ENCODE measurements at places on chromosomes 5 and 9.

GRCh38 chr5:100623719-100624118 is 88.5 kb downstream of the FAM174A start:
- DNase-seq = no peak

DNA sequence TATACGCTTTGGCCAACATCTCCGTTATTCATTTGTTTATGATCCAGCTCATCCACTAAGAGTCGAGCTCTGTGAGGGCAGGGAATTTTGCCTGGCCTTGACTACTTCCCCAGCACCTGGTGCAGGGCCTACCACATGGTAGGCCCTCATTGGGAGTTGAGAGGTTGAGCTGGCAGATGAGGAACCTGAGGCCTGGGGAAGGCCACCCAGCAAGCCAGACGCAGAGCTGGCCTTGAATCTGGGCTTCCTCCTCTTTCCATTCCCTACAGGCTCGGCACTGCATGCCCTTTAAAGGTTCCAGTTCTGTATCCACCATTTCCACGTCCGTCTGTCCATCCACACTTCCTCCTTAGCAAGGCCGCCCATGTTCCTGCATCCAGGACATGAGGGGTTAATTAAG is 24.2 kb downstream of the KCNMB1 start:
- DNase-seq = no peak

DNA sequence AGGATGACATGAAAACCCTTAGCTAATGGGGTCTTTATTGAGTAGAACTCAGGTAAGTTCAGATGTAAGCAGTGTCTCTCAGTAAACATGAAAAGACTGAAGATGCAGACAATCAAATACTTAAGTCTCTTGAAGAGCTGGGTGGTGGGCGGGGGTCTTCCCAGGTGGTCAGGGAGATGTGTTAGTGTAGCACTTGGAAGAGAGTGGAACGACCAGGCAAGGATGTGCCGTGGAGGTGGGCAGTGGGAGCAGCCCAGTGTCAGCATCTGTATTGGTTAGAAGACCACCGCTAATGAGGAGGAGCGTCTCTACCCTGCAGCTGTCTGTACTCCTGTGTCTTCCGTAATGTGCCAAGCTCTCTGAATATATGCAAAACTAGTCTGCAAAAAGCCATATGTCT is 4.4 kb downstream of the S1PR3 start:
- DNase-seq = no peak

GRCh38 chr5:1729641-1730486 is 69.8 kb downstream of the MRPL36 start:
- DNase-seq = no peak

DNA sequence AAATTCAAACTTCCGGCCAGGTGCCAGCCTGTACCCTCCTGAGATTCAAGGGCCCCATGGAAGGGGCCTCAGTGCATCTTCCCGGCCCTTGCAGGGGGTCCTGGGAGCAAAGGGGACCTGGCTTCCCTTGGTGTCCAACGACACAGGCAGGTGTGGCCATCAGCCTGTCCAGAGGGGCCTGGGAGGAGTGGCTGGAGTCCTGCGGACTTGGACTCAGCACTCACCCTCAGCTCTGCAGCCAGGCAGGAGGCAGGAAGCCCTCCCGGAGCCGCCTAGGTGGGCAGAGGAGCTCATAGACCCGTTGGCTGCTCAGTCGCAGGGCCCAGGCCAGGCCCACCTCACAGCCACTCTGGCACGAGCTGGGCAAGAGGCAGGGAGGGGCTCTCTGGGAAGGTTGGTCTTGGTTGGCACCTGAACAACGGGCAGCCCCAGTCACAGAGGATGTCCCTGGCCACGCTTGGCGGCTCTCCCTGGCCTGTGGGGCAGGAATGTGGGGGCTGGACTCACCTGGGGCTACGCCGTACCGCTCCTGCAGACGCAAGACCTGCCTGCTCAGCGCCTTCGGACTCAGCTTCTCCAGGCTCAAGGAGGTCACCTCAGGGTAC is 53.8 kb upstream of the NRARP start:
- no peak for DNase-seq

- no peak for DNase-seq
Measured at GRCh38 chr5:27568811-27569210, 530.4 kb upstream of the CDH9 start.

GRCh38 chr9:134636149-134636507 is 5.5 kb upstream of the COL5A1 start:
- no peak for DNase-seq

DNA sequence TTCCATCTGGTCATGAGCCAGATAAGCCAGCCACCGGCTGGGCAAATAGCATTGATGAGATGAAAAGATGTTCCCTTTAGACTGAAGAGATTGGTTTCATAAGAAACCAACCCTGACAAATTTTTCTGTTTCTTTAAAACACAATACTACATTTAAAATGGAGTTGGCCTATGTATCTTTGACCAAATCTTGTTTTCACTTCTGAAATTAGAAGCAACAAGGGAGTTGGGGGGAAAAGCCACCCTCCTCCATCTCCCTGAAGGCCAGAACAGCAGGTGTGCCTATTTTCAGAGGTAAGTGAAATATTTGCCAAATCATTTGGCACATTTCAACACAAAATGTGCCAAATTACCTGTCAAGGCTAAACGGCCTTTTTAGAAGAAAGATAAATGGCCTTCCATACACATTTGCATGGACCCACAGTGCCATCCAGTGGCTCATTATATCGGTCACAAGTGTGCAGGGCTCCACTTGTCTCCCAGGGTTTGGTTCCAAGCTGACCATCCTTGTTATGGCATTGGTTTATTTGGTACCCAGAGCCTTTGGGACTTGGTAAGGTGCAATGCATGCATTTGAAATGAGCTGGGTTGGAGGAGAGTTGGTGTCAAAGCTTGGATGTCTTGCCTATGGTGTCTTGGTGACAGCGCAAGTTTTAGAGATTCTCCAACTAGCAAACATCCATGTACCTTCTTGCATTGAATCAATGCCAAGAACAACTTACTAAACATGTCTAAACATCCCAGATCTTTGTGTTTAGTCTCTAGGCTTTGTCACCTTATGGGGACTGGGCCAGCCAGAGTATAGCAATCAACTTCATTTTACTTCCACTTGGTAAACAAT is 372.0 kb upstream of the KIF2A start:
- peak; percentile 37 for DNase-seq

- no peak for DNase-seq
Measured at GRCh38 chr9:693201-694091, 148.1 kb upstream of the DMRT1 start.

DNA sequence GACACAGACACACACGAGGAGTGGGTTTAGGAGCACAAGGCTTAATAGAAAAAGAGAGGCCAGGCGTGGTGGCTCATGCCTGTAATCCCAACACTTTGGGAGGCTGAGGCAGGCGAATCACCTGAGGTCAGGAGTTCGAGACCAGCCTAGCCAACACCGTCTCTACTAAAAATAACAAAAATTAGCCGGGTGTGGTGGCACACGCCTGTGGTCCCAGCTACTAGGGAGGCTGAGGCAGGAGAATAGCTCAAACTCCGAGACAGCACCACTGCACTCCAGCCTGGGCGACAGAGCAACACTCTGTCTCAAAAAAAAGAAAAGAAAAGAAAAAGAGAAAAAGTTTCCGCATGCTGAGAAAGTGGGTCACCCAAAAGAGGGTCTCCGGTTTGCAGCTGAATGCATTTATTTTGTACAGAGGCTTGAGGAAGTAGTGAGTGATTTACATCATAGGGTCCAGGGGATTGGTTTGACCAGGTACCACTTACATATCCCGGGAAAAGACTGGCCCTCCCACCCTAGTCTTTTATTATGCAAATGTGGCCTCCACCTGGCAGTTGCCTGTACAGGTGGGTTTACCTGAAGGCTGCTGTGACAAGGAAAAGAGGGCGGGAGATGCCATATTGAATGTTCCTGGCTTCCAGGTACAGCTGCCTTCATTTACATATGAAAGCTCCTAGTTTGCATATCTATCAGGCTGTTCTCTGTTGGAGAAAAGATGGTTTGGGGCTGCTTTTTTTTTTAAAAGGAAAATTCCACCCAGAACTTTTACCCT is 366.2 kb upstream of the GRAMD2B start:
- DNase-seq = no peak

GRCh38 chr5:173477345-173478040 is 139.0 kb downstream of the BOD1 start:
- no peak for DNase-seq

DNA sequence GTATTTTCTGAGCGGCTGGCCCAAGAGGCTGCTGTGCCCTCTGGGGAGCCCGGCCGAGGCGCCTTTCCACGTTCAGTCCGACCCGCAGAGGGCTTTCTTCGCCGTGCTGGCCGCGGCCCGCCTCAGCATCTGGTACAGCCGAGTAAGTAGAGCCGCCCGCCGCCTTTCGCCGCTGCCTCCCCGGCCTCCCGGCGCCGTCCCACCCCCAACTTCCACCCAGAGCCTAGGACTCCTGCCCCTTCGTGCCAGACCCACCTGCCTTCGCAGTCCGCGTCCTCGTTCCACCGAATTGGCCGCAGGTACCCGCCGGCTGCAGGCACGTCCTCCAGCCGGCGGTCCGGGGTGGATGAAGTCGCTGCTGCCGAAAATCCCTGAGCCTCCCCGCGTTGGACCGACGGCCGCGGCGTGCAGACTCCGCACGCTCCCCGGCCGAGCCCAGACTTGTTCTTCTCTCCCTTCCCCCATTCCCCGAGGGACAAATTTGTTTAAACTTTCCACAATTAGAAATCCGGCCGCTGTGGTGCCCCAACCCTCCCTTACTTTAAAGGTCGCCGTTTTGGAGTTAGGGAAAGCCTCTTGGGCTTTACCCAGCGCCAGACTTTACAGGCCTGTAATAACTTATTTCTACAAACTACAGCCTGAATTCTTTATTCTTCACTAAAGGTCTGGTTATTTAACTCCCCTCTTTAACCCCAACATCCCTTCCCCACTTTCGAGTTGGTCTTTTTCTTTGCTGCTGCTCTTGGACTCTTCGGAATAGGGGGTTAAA is 589 bp downstream of the RIC1 start:
- DNase-seq = no peak

GRCh38 chr5:10352430-10353240 is 860 bp upstream of the MARCHF6 start:
- peak; percentile 59 for DNase-seq

- DNase-seq = no peak
Measured at GRCh38 chr5:180526269-180526668, 32.1 kb downstream of the CNOT6 start.

GRCh38 chr9:105621001-105621400 is 41.3 kb upstream of the TAL2 start:
- no peak for DNase-seq

- no peak for DNase-seq
Measured at GRCh38 chr9:91758491-91758981, 191.5 kb downstream of the ROR2 start.

GRCh38 chr5:166346726-166347374 is 1944.6 kb upstream of the WWC1 start:
- DNase-seq = no peak

DNA sequence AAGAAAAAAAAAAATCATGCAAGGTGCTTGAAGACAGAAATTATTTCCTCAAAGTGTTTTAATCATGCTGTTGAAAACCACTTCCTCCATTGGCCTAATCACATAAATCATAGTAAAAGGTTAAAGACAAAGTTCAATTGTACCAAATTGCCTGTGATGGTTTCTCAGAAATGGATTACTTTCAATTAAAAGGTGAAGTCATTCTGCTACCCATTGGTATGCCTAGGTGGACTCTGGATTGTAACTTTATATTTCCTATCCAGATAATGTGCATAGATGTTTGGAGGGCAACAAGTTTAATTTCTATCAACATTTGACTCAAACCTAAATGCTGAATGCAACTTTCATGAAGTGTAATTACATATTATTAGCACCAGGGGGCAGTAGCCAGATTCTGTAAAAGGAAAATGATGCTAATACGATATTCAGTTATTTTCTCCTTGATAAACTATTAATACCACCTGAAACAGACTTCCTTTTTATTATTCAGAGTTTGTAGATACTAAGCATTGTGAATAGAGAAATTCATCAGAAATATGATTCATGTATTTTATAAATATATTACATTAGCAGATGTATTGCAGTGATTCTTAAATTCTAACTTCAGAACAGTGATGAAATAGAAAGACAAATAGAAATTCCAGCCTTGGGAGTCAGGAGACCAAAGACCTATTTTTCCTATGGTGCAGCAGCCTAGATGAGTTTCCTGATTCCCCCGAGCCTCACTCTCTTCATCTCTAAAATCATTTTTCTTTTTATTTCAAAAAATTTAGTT is 148.2 kb downstream of the CAAP1 start:
- no peak for DNase-seq

GRCh38 chr5:164073081-164073480 is 567.7 kb downstream of the MAT2B start:
- DNase-seq = no peak

GRCh38 chr9:90899287-90899686 is 97.7 kb downstream of the SYK start:
- no peak for DNase-seq

GRCh38 chr5:120684749-120685415 is 220.8 kb downstream of the PRR16 start:
- no peak for DNase-seq

DNA sequence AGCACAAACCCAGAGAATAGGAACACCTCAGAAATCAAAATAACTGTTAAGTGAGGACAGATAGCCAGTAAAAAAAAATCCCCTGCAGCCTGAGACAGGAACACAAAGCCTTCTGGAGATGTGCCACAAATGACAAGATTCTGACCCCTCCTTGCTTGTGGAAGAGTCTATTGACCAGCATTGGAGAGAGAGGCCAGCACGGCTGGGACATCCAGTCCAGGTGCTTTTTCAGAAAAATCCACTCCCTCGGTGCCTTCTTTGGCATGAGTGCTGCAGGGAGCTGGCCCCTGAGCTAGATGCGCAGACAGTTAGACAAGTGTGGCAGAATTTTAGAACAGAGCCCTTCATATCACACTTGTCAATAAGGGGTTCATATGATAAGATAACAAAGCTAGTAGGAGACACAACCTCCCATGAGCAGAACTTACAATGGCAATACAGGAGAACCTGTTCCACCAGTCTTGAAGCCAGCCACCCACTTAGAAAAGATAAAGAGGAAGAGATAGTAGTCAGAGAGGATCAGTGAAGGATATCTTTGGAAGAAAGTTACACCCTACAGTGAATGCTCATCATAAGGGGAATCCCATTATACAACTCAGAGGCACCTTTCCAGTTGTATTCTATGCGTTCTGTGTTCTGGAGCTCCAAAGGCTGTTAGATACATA is 298.4 kb downstream of the TLE1 start:
- DNase-seq = no peak

DNA sequence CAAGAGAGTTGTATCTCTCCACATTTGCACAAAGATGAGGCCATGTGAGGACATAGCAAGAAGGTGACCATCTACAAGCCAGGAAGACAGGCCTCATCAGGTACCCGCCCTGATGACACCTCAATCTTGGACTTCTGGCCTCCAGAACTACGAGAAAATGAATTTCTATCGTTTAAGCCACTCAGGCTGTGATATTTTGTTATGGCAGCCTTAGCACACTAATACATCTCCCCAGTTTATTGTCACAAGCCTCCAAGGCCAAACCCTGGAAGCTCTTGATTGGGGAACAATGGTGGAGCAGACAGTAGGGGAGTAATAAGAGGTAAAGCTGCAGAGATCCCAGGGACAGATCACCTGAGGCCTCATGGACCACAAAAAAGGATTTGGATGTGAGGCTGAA is 7.7 kb upstream of the P4HA2 start:
- DNase-seq = no peak
